ENCODE measurements at places on chromosomes 2 and 18.
A peak's percentile ranks its signal among the peaks of the same experiment; 100 is the strongest.

DNA sequence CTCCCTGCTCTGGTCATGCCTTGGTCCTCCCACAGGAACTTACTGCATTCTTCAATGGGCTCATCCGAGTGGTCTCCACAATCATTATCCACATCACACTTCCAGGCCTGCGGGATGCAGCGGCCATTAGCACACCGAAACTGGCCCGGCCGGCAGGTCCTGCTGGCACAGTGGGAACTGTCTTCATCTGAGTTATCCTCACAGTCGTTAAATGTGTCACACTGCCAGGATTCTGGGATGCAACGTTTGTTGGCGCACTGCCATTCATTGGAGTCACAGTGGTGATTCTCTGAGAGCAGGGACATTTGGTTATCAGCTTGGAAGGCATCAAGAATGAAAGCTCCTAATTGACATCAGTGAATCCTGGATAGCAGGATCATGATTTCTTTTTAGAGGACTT, 104.5 kb downstream of the DHRS9 start:
- DNase-seq = no peak

DNA sequence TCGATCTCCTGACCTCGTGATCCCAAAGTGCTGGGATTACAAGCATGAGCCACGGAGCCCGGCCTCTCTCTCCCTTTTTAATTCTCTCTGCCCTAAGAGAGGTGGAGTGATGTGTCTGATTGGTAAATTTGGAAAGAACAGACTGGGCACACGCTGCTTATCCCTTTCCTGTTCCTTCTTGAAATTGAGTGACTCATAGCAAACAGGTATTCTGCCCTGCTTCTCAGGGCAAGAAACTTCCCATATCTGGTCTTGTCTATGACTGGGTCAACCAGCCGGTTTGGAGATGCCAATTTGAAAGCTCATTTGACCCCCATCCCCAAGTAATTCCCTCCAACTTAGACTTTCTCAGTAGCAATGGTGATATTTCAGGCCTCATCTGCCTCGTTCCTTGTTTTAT, 15.0 kb downstream of the LYPD1 start:
- no peak for DNase-seq

GRCh38 chr2:120105360-120105759, 92.5 kb downstream of the EPB41L5 start:
- no peak for DNase-seq

- DNase-seq = no peak
Measured at GRCh38 chr2:98282109-98282508, 64.1 kb upstream of the CNGA3 start.

GRCh38 chr2:237128026-237128703, 42.5 kb downstream of the COPS8 start:
- DNase-seq = peak; percentile 44

DNA sequence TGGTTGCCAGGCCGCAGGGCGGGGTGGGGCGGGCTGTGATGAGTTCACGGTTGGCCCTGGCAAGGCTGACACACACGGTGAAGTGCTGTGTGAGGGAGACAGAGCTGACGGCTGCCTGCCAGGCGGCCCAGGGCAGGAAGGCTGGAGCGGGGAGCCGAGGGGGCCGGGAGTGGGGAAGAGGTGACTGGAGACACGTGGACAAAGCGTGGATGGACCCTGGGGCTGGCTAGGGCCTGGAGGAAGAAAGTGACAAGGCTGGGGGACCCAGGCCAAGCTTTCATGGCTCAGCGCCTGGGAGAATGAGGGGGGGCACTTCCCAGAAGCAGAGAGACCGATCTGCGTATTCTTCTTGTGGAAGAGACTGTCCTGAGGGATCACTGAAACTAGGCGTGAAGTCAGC, 123.2 kb downstream of the DYSF start:
- no peak for DNase-seq

GRCh38 chr2:237873421-237873831, 14.0 kb downstream of the RAMP1 start:
- DNase-seq = no peak

GRCh38 chr18:34196256-34196655, 28.5 kb downstream of the NOL4 start:
- DNase-seq = no peak

DNA sequence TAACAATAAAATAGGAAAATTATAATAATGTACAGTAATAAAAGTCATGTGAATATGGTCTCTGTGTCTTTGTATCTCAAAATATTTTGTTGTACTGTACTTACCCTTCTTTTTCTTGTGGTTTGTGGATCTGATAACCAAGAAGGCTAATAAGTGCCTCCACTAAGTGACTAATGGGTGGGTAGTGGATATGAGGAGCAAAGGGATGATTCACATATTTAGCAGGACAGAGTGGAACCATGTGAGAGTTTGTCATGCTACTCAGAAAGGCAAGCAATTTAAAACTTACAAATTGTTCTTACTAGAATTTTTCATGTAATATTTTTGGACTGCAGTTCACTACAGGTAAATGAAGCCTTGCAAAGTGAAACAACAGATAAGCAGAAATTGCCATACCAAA, 1241.2 kb upstream of the CDH2 start:
- DNase-seq = no peak

DNA sequence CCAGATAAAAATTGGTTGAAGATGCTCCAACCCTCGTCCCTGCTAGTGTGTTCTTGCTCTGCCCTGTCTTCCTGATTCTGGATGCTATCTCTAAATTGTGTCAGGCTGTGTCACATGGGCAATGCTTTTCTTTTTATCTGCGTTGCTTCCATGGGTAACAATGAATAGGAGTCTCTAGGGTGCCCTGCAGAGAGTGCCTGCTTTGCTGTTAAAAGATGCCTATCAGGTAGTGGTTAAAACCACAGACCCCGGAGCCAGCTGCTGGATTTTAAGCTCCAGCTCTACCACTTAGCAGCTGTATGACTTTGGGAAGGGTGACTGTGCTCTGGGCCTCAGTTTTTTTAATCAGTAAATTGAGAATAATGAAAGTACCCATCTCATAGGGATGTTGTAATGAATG, 340.3 kb downstream of the PLCL1 start:
- DNase-seq = no peak

DNA sequence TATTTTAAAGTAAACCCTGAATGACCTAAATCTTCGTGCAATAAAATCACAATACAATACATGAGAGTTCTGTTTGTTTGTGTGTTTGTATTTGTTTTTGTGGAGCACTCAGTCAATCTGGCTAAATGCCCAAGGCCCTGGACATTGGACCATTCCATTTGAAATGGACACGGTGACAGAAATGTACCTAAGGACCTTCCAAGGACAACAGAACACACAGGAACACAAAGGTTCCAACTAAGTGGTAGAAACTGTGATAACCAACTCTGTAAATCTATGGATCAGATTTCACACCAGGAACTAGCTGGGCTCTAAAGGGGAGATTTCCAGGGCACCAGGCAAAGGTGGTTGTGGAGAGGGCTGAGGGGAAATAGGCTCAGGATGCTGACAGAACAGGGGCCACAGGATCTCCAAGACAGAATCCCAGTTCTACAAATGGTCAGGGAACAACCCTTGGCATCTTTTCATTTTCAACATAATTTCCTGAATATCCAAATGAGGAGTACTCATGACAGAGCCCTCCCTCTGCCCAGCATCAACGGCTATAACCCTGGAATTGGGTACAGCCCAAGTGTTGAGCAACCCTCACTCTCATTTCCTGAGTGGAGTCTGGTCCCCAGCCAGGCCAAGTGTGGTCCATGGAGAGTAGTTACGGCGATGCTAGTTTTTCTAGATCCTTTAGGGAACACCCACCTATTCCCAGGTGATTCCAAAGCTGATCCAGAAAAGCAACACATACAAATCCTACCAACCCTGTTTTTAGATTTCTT, 78.4 kb downstream of the NCKAP5 start:
- DNase-seq = no peak

DNA sequence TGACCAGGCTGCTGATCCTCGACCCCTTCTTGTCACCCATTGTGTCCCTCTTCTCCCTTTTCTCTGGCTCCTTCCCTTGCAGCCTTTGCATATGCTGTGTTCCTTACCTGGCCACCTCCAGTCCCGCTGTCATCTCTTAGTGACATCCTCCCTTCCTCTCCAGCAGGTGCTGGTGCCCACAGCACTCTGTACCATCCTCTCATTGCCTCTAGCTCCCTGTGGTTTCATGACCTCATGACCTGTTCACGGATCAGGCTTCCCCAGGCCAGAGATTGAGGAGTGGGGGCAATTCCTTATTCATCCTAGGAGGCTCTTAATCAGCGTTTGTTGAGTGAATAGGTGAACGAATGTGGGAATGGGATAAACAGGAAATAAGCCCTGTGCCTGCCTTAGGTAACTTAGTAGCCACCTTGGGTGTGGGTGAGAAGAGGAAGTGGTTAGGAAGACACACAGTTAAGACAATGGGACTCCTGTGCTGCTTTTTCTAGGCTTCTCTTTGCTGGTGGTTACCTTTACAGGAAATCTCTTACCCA, 35.5 kb downstream of the ITGA6 start:
- no peak for DNase-seq

DNA sequence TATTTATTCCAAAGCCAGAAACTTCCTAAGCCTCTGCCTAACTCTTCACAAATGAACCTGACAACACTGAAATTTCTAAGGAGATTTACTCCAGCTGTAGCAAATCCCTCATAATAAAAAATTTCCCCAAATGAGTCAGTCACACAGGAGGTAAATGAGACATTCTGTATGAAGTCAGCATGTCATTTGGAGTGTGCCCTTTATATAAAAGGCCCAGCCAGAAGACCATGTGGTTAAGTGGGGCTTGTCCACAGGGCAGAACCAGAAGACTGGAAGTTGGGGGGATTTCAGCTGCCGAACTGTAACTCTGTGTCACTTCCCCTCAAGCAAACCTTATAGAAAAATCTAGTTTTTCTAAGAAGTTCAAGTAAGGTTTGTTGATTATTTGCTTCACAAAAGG, 30.2 kb downstream of the NRP2 start:
- DNase-seq = no peak

DNA sequence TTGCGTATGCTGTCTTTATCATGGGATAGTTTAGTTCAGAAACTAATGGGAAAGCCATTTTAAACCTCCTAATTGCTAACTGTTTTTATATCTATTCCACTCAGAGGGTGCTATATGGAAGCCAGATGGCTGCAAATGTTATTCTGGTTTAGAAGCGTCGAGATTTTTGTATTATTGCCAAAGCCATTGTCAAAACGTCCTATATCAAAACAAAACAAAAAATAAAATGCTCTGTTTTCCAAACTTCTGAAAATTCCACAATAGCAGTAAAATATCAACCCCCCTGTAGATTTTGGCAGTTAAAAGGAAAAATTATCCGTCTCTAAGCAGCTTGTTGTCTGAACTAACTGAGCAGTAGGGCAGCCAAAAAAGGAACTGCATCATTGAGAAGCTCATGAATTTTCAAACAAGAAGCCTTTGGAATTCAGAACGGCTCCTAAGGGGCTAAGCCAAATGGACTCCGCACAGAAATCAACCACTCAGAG, 195.4 kb upstream of the CWC22 start:
- DNase-seq = no peak

DNA sequence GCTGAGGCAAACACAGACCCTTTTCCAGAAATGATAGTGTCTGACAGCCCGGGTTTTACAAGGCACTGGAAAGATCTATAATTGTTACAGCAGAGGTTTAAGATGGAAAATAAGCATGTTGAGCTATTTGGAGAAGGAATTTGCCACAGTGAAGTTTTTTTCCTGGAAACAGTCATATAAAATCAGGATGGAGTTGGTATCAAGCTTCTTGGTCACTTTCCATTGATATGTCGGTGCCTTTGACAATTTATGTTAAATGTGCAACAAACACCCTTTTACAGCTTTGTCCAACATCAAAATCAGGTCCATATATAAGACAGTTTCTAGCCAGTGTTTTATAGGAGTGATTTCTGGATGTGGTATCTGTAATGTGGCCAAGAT, 117.2 kb upstream of the NRP2 start:
- DNase-seq = no peak

DNA sequence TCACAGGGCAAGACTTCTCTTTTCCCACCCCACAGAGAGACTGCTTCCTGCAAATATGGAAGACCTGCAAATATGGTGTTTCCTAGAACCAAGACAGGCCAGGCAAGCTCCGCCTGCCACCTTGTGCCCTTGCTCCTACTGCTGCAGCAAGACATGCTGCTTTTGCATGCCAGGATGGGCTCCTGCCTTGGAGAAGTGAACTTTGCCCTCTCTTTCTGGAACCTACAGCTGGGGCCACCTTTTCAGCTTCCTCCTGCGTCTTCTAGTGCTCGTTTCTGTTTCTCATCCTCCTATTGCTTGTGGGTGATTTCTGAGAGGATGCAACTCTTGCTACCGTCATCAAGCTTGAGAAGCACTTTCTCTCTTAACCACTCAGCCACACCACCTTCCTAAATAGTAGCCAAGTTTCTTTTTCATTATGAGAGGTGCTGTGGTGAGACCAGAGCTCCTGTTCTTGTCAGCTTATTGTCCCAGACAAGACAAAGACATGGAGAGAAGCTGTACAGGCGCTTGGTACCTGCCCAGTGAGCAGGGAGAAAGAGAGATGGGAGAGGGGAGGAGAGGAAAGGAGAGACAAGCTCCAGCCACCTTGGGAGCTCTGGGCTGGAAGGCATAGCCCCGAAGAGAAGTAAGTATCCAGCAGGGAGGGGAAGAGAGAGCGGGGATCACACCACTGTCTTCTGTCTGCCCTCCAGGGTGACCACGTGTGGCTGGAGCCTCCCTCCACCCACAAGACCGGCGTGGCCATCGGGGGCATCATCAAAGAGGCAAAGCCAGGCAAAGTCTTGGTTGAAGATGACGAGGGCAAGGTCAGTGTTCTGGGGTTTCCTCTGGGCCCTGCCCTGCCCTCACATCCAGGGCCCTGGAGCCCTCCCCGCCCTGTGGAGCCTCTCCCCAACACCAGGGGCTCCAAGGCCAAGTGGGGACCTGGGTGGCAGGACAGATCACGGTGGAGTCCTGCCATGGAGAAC, 28.3 kb downstream of the MYO7B start:
- DNase-seq = no peak

DNA sequence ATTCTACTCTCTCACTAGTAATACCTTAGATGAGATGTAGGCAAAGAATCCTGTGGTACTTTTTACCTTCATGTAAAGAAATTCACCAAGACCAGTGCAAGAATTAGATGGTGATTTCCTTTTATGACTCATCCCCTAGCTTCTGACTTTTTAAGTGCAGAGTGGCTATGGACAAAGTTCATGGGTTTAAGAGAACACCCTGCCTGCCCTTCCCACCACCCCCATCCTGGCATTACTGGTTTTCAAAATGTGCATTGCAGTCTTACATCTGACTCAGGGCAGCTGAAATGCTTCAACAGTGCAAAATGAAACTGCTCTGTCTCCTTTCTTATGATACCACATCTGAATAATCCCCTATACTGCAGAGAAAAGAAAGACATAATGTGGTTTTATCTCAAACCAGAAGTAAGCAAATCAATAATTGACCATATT, 22.6 kb downstream of the MAIP1 start:
- no peak for DNase-seq

- DNase-seq = no peak
Measured at GRCh38 chr2:182496596-182496995, 69.8 kb upstream of the PDE1A start.

DNA sequence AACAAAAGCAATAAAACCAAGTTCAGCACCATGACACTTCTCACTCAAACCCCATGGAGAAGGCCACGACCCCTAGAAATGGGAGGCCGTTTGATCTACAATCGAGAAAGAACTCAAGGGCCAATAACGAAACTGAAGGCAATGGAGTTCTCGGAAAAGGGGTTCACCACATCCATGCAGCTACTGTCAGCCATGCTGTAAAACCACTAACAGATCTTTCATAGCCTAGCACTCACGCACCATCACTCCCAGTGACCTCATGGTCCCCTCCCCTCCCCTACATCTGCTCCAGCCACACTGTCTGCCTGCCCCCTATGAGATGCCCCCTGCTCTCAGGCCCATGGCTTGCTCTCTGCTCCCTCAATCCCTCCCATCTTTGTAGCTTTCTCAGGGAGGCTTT, 135.3 kb downstream of the TMEM163 start:
- no peak for DNase-seq

GRCh38 chr2:74502720-74503505, 3.5 kb upstream of the LBX2 start:
- peak; percentile 96 for DNase-seq
